ENCODE measurements at places on chromosomes 5 and 9.

- DNase-seq = peak; percentile 66
Observed at GRCh38 chr5:68033961-68034571, 181.5 kb upstream of the PIK3R1 start.

DNA sequence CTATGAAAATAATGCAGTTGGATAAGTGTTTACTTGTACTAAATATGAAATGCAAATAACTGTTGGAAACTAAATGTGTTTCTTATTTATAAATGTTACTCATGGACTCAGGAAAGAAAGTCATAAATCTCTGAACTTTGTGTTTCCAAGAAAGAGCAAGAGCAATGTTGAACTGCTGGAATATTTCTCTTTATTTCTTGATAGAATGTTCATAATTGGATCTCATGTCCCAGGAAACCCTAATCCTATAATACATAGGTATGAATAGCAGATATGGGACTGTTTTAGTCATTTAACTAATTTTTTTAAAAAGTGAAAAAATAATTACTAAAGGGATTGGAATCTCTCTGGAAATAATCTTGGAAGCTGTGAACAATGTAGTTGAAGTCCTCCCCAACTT is 245.0 kb upstream of the ACTBL2 start:
- no peak for DNase-seq

- DNase-seq = peak; percentile 68
Observed at GRCh38 chr5:170632985-170633234, 129.1 kb downstream of the KCNIP1 start.

GRCh38 chr5:149588936-149589335 is 7.6 kb downstream of the ARHGEF37 start:
- DNase-seq = peak; percentile 26

DNA sequence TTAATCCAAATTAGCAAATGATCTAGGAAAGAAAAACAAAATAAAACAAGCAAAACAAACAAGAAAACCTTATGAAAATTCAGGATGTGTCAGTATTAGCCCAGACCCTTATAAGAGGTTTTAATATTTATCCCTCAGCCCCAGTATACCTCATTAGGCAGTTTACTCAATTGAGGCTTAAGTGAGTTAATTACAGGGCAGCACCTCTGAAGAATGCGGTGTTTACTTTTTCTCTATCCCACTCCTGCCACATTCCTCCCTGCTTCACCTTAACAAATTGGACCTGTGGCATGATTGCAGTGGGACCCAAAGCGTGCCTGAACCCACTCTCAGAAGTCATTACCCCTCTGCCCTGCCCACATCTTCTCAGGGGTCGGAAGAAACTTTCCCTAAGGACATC is 67.1 kb downstream of the SIL1 start:
- DNase-seq = no peak

DNA sequence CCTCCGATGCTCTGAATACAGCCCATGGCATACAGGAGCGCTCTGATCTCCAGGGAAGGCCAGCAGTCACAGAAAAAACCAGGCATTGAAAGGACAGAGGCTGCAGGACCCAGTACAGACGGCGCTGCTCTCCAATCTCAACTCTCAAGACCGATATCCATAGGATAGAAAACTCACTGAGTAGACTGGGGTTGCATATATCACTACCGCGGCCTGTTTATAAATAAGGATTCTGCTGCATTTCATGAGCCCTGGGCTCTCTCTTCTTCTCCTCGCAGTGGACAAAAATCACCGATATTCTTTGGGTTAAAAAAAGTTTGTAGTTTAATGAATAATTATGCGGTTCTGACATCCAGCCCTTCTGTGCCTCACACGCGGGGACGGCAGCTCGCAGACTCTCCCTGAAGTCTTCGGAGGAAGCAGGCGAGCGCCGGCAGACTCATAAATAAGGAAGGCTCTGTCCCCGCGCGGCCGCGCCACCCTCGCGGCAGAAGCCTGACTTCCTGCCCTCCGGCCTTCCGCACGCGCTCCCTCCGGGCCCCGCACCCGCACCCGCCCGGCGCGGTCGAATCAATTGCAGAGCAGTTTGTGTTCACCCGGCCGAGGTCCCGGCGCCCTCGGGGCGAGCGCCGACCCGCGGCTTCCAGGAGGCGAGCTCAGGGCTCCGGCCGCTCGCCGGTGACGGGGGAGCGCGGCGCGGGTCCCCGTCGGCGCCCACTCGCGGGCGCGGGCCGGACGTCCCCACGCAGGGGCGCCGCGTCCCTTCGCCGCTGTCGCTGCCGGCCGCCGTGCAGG is at the start of gene FAM78A:
TSS of gene FAM78A (minus strand) at position 417 of the 795 bp plus-strand sequence. CDS start at position 86, 331 bp downstream.
- no peak for DNase-seq

All from ureter (tissue), 1 donor.